ENCODE measurements at places on chromosomes 11 and 22. TPM values are rescaled to one million over a fixed set of nuclear protein-coding genes. Genes with fewer than 3 reads are reported as not detected.

DNA sequence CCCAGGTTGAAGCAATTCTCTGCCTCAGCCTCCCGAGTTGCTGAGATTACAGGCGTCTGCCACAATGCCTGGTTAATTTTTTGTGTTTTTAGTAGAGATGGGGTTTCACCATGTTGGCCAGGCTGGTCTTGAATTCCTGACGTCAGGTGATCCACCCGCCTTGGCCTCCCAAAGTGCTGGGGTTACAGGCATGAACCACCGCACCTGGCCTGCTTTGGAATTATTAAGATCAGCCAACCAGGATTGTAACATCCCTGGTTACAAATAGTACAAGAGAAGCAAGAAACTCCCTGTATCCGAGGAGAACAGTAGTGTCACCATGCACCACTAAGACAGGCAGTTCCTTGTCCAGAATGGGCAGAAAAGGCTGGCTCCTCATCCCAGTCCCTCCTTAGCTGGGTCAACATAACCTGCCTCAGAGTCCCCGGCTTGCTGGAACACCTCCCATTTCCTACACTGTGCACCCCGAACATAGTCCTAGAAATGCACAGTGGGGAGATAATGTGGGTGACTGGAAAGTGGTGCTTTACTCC lies 77.2 kb upstream of the INCENP start:
- H3K27ac ChIP-seq, result no peak overlapping the region
- H3K27me3 ChIP-seq, result peaks cover 11% of the 10 kb centered on the region
- no peak for DNase-seq
- H3K4me1 ChIP-seq, result peaks cover 12% of the 10 kb centered on the region
- no peak overlapping the region for H3K4me3 ChIP-seq

- H3K4me1 ChIP-seq, result peaks cover 60% of the 10 kb centered on the region
- peak overlapping the region; percentile 67 for H3K4me3 ChIP-seq
- H3K27ac ChIP-seq, result no peak overlapping the region
- H3K36me3 ChIP-seq, result no peaks in the 10 kb centered on the region
- H3K27me3 ChIP-seq, result no peaks in the 10 kb centered on the region
These were observed 78.0 kb upstream of the PPARA start for GRCh38 chr22:46072110-46072881.

- H3K4me3 ChIP-seq, result no peak overlapping the region
- H3K27ac ChIP-seq, result no peak overlapping the region
- H3K36me3 ChIP-seq, result no peaks in the 10 kb centered on the region
- no peak for DNase-seq
These were observed 538.4 kb downstream of the FAM181B start for GRCh38 chr11:82195283-82195682.

Gene C11orf97
- not detected for total RNA-seq

- H3K4me3 ChIP-seq, result no peak overlapping the region
- no peaks in the 10 kb centered on the region for H3K4me1 ChIP-seq
- no peaks in the 10 kb centered on the region for H3K27me3 ChIP-seq
- no peak overlapping the region for H3K27ac ChIP-seq
These were observed 534.3 kb upstream of the ARHGAP42 start for GRCh38 chr11:100152766-100153165.

DNA sequence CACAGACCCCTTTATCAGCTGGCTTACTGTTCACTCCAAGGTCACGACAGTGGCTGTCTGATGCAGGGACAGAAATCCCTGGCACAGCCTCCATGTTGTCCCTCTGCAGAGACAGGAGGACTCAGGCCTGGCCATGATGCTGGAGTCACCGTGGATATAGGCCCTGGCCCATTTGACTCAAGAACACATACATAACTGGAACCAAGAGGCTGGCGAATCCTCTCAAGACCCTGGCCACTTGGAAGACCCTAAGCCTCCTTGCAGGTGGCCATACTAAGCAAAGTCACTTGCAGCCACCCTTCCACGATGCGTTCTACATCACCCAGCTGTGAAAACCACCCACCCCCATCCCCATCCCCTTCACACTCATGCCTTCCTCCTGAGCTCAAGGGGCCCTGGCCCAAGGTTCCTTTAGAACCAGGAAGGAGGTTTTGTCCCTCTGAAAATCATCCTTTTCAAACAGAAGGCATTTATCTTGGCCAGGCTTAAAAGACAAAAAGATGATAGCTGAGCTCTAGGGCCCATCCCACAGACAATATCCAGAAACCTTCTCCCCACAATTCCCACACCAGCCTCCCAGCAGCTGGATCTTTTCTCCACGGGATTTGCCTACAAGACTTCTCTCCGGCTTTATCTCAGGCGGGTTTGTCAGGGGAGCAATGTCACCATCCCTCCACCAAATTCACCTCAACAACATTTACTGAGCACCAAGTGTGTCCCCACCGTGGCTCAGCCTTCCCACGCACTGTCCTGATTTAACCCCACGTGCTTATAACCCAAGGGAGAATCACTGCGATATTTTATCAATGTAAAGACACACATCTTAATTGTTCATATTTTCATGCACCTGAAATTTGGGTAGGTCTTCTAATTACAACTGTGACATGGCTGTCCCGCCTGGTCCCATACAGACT lies 123.4 kb upstream of the SERPIND1 start:
- no peak for DNase-seq
- H3K27me3 ChIP-seq, result no peaks in the 10 kb centered on the region
- no peak overlapping the region for H3K27ac ChIP-seq
- H3K4me3 ChIP-seq, result no peak overlapping the region
- no peaks in the 10 kb centered on the region for H3K36me3 ChIP-seq

DNA sequence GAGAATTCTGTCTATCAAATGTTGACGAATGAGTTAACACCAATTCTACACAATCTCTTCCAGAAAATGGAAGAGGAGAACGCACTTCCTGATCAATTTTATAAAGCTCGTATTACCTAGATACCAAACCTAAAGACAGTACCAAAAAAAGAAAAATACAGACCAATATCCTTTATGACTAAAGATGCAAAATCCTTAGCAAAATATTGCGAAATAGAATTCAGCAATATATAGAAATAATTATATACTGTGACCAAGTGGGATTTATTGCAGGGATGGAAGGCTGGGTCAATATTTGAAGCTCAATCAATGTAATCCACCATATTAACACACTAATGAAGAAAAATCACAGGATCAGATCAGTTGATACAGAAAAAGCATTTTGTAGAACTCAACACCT lies 25.6 kb downstream of the SMARCB1 start:
- H3K4me1 ChIP-seq, result peaks cover 4% of the 10 kb centered on the region
- no peak overlapping the region for H3K27ac ChIP-seq
- H3K27me3 ChIP-seq, result no peaks in the 10 kb centered on the region
- no peak overlapping the region for H3K4me3 ChIP-seq
- no peaks in the 10 kb centered on the region for H3K36me3 ChIP-seq

Gene IMMP1L
- 26.7 TPM for total RNA-seq

Gene GGT5
- not detected for total RNA-seq

Gene SCGB1D2
- not detected for total RNA-seq

Gene IGF2
- total RNA-seq, result not detected

DNA sequence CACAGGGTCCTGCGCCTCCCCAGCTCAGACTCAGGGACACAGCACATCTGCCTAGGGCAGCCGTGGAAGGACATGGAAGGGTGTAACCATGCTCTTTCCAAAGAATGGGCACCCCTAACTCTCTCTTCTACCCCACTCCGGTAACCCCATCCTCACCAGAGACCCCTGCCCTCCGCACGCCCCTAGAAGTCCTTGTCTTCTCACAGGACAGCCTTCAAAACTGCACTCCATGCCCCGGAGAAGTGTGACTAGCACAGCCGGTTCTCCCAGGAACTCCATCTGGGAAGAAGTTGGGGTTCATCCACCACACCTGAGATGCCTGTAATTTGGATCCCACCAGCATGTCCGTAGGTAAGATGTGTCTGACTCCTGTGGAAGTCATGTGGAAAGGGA lies 25.0 kb downstream of the P2RY2 start:
- no peak overlapping the region for H3K4me3 ChIP-seq
- H3K27me3 ChIP-seq, result no peaks in the 10 kb centered on the region
- H3K4me1 ChIP-seq, result no peaks in the 10 kb centered on the region

GRCh38 chr11:120524536-120525085 lies 13.1 kb downstream of the GRIK4 start:
- H3K27ac ChIP-seq, result no peak overlapping the region
- H3K27me3 ChIP-seq, result peaks cover 37% of the 10 kb centered on the region
- no peaks in the 10 kb centered on the region for H3K4me1 ChIP-seq
- H3K4me3 ChIP-seq, result no peak overlapping the region
- no peaks in the 10 kb centered on the region for H3K36me3 ChIP-seq

DNA sequence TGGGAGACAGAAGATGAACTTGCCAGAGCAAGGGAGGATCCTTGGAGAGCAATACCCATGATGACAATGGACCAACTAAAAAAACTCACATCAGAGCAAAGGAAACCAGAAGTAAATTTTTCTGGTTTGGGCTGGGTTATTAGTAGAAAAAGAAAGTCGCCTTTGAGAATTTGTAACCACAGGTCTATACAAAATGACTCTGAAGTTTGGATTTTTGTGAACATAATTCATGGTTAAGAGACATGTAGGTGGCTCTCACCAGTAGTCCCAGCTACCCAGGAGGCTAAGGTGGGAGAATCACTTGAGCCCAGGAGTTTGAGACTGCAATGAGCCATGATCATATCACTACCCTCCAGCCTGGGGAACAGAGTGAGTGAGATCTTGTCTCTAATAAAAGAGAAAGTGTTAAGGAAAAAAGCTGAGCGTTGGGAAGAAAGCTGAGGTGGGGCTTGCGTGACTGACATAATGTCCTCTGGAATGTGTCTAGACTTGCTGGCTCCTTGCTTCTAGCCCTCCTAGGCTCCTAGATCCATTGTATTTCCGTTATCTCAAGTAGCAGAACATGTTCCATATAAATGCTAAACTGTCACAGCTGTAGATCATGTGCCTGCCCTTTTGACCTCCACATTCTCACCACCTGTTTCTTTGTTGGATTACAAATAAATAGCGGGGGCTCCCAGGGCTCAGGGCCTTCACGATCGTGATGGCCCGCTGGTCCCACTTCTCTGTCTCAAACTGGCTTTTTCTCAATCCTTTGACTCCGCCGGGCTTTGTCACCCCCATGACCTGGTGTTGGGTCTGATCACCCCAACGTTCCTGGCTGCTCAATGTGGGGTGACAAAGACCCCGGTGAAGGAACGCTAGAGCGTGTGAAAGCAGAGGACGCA lies 56.2 kb upstream of the SC5D start:
- peaks cover 22% of the 10 kb centered on the region for H3K27me3 ChIP-seq
- no peaks in the 10 kb centered on the region for H3K36me3 ChIP-seq
- DNase-seq, result no peak
- H3K4me1 ChIP-seq, result peaks cover 2% of the 10 kb centered on the region
- no peak overlapping the region for H3K4me3 ChIP-seq

- DNase-seq, result no peak
- peak overlapping the region; percentile 57 for H3K4me3 ChIP-seq
- peak overlapping the region; percentile 81 for H3K27ac ChIP-seq
- H3K36me3 ChIP-seq, result no peaks in the 10 kb centered on the region
- peaks cover 36% of the 10 kb centered on the region for H3K4me1 ChIP-seq
- H3K27me3 ChIP-seq, result no peaks in the 10 kb centered on the region
These were observed 53.8 kb upstream of the CD5 start for GRCh38 chr11:61048368-61049062.

DNA sequence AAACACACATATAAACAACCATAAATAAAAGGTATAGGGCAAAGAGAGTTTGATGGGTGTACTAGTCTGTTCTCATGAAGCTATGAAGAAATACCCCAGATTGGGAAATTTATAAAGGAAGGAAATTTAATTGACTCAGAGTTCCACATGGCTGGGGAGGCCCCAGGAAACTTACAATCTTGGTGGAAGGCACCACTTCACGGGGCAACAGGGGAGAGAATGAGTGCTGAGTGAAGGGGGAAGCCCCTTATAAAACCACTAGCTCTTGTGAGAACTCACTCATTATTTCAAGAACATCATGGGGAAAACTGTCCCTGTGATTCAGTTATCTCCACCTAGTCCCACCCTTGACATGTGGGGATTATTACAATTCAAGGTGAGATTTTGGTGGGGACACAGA lies 385.9 kb upstream of the ANO5 start:
- no peak overlapping the region for H3K4me3 ChIP-seq
- no peaks in the 10 kb centered on the region for H3K27me3 ChIP-seq
- DNase-seq, result no peak
- H3K36me3 ChIP-seq, result no peaks in the 10 kb centered on the region

DNA sequence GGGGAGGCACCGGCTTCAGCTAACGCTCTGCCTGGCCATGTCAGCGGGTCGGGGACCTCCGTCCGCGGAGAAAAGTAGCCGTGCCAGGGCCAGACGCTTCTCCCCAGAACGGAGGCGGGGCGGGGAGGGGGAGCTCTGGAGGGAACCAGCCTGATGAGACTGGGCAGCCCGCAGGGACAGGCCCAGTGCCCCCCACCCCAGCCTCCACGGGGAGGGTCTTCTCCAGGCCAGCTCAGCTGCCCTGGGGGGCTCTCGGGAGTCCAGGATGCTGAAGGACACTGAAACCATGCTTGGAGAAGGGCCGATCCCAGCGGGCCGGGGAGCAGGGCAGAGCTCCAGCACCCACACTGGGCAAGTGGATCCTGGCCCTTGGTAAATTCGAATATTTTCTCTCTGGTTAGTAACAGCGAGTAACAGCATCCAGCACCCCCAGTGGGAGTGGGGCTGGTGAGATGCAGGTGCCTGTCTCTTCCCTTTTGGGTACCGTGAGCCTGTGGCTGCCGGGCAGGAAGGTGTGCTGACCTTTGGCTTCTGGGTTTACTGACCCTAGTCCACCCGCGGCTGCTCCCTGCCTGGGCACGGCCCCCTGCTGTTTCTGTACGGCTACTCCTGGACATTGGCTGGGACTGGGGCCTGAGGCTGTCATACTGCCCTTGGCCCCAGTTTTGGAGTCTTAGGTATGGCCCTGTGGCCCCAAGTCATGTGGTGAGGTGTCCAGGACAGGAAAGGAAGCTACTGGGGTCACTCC lies 35.8 kb downstream of the GRAMD4 start:
- H3K27me3 ChIP-seq, result no peaks in the 10 kb centered on the region
- H3K4me3 ChIP-seq, result no peak overlapping the region
- H3K36me3 ChIP-seq, result no peaks in the 10 kb centered on the region
- DNase-seq, result no peak
- no peak overlapping the region for H3K27ac ChIP-seq

GRCh38 chr11:5348551-5349194 lies 2.6 kb upstream of the OR51B6 start:
- no peaks in the 10 kb centered on the region for H3K36me3 ChIP-seq
- no peaks in the 10 kb centered on the region for H3K4me1 ChIP-seq
- peaks cover 34% of the 10 kb centered on the region for H3K27me3 ChIP-seq
- H3K4me3 ChIP-seq, result no peak overlapping the region
- DNase-seq, result no peak

Gene TMEM9B
- 32.7 TPM for total RNA-seq

- H3K4me1 ChIP-seq, result no peaks in the 10 kb centered on the region
- no peaks in the 10 kb centered on the region for H3K36me3 ChIP-seq
- DNase-seq, result no peak
- H3K27me3 ChIP-seq, result peaks cover 8% of the 10 kb centered on the region
- H3K27ac ChIP-seq, result no peak overlapping the region
These were observed 54.1 kb downstream of the CELSR1 start for GRCh38 chr22:46483353-46483752.

- no peak overlapping the region for H3K27ac ChIP-seq
- no peaks in the 10 kb centered on the region for H3K4me1 ChIP-seq
- DNase-seq, result no peak
- H3K27me3 ChIP-seq, result peaks cover 18% of the 10 kb centered on the region
These were observed 250.3 kb upstream of the TBCEL start for GRCh38 chr11:120773501-120774031.
